ENCODE measurements at places on chromosomes 1 and 21. TPM values are rescaled to one million over a fixed set of nuclear protein-coding genes. Genes with fewer than 3 reads are reported as not detected.

GRCh38 chr1:232600424-232601258 lies 29.3 kb downstream of the SIPA1L2 start:
- no peak for DNase-seq
- H3K27ac ChIP-seq = no peak overlapping the region
- no peaks in the 10 kb centered on the region for H3K36me3 ChIP-seq

DNA sequence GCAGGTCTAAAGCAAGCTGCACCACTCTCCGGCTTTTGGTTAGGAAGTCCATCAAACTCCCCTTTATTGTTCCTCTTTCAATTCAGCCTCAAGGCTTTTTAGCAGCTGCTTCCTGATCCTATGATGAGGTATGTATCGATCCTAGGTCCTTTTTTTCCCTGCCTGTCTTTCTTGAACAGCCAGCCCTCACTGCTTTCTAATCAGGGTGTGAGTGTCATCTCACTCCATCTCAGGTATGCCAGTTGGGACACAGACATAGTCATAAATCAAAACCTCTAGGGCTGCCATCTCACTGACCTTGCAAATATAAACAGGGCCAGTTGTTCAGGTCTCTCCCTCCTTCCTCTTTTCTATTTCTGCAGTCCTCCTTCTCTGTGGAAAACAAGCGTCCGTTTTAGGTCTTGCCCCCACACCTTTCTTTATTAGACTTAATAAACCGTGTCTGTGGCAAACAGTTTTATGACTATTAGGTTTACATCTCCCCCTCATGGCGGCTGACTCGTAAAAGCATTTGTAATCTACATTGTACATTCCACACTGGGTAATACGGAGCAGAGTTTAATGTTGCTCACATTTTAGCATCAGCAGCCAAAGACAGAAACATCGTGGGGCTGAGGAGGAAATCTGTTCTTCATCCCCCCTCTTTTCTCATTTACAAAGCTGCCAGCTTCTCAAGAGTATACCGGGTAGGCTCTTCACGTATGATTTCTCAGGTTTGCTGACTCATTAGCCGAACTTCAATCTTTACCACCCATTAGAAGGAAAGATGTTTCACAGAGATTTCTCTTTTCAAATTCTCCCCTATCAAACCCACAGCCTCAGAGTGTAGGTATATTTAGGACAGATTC lies 11.6 kb downstream of the STYXL2 start:
- no peak overlapping the region for H3K27ac ChIP-seq
- H3K4me1 ChIP-seq = peaks cover 14% of the 10 kb centered on the region
- H3K4me3 ChIP-seq = no peak overlapping the region

GRCh38 chr21:15421441-15421881 lies 308.3 kb upstream of the USP25 start:
- no peaks in the 10 kb centered on the region for H3K36me3 ChIP-seq
- DNase-seq = no peak
- no peaks in the 10 kb centered on the region for H3K4me1 ChIP-seq
- H3K27me3 ChIP-seq = no peaks in the 10 kb centered on the region
- no peak overlapping the region for H3K4me3 ChIP-seq

GRCh38 chr1:183638649-183639387 lies 3.2 kb upstream of the ARPC5 start:
- H3K36me3 ChIP-seq = no peaks in the 10 kb centered on the region
- H3K4me1 ChIP-seq = peaks cover 4% of the 10 kb centered on the region
- H3K27me3 ChIP-seq = no peaks in the 10 kb centered on the region
- H3K4me3 ChIP-seq = no peak overlapping the region
- H3K27ac ChIP-seq = no peak overlapping the region
- no peak for DNase-seq

GRCh38 chr1:214537219-214537618 lies 14.2 kb downstream of the PTPN14 start:
- H3K27me3 ChIP-seq = no peaks in the 10 kb centered on the region
- no peaks in the 10 kb centered on the region for H3K36me3 ChIP-seq
- no peak overlapping the region for H3K27ac ChIP-seq
- no peak overlapping the region for H3K4me3 ChIP-seq

- no peak for DNase-seq
- no peaks in the 10 kb centered on the region for H3K36me3 ChIP-seq
- no peaks in the 10 kb centered on the region for H3K27me3 ChIP-seq
- H3K27ac ChIP-seq = no peak overlapping the region
- no peaks in the 10 kb centered on the region for H3K4me1 ChIP-seq
- no peak overlapping the region for H3K4me3 ChIP-seq
These were observed 427.5 kb upstream of the PROX1 start for GRCh38 chr1:213560226-213560625.

GRCh38 chr1:171801487-171801891 lies 20.0 kb downstream of the METTL13 start:
- H3K27me3 ChIP-seq = no peaks in the 10 kb centered on the region
- peaks cover 2% of the 10 kb centered on the region for H3K4me1 ChIP-seq
- H3K4me3 ChIP-seq = no peak overlapping the region

DNA sequence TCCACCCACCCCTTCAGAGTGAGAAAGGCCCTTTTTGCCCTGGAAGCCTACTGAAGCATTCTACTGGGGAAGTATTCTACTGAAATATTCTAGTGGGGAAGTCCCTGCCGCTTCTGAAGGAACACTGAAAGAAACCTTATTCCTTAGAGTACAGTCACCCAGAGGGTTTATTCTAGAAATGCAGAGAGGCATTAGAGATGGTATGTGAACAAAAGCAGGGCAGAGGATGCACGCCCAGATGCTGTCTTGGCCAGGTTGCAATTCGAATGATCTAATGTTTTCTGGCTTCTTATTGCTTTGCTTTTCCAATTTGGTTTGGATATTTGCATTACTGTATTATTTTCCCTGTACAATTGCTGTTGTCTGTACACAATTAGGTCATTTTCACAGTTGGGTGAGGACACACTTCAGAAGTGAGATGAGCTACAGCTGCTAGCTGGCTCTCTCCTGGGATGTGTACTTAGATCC lies 37.1 kb downstream of the CCN1 start:
- no peaks in the 10 kb centered on the region for H3K27me3 ChIP-seq
- no peak for DNase-seq
- H3K36me3 ChIP-seq = no peaks in the 10 kb centered on the region
- H3K4me3 ChIP-seq = no peak overlapping the region
- H3K27ac ChIP-seq = no peak overlapping the region

- H3K4me3 ChIP-seq = no peak overlapping the region
- peak overlapping the region; percentile 94 for H3K27ac ChIP-seq
- peaks cover 27% of the 10 kb centered on the region for H3K4me1 ChIP-seq
- DNase-seq = no peak
These were observed 6.6 kb downstream of the IFFO2 start for GRCh38 chr1:18949686-18950400.

- no peaks in the 10 kb centered on the region for H3K27me3 ChIP-seq
- peaks cover 51% of the 10 kb centered on the region for H3K36me3 ChIP-seq
- peak; percentile 60 for DNase-seq
- H3K4me1 ChIP-seq = peaks cover 17% of the 10 kb centered on the region
- no peak overlapping the region for H3K4me3 ChIP-seq
These were observed 10.2 kb downstream of the SPSB1 start for GRCh38 chr1:9302745-9303524.

- no peak overlapping the region for H3K4me3 ChIP-seq
- H3K27me3 ChIP-seq = no peaks in the 10 kb centered on the region
- H3K27ac ChIP-seq = no peak overlapping the region
- peaks cover 13% of the 10 kb centered on the region for H3K4me1 ChIP-seq
- DNase-seq = no peak
- no peaks in the 10 kb centered on the region for H3K36me3 ChIP-seq
These were observed 20.5 kb downstream of the PLEKHM2 start for GRCh38 chr1:15704526-15705183.

GRCh38 chr1:86520789-86521521 lies 25.9 kb upstream of the CLCA4 start:
- DNase-seq = peak; percentile 62
- peak overlapping the region; percentile 30 for H3K27ac ChIP-seq
- H3K36me3 ChIP-seq = no peaks in the 10 kb centered on the region
- H3K4me3 ChIP-seq = no peak overlapping the region

Gene TAL1
- polyA plus RNA-seq = 0.27 TPM

Gene OR2T2
- not detected for polyA plus RNA-seq

Gene BACE2
- 3.2 TPM for polyA plus RNA-seq

Gene ELF3
- polyA plus RNA-seq = 708 TPM

Gene EVA1C
- polyA plus RNA-seq = 0.58 TPM

Gene MYOG
- not detected for polyA plus RNA-seq
